ENCODE measurements at places on chromosomes 6 and 20. TPM values are rescaled to one million over a fixed set of nuclear protein-coding genes. Genes with fewer than 3 reads are reported as not detected.

The LHFPL5 gene
- total RNA-seq = not detected

GRCh38 chr20:38094373-38094891, 60.9 kb downstream of the RPRD1B start:
- DNase-seq = peak; percentile 88

DNA sequence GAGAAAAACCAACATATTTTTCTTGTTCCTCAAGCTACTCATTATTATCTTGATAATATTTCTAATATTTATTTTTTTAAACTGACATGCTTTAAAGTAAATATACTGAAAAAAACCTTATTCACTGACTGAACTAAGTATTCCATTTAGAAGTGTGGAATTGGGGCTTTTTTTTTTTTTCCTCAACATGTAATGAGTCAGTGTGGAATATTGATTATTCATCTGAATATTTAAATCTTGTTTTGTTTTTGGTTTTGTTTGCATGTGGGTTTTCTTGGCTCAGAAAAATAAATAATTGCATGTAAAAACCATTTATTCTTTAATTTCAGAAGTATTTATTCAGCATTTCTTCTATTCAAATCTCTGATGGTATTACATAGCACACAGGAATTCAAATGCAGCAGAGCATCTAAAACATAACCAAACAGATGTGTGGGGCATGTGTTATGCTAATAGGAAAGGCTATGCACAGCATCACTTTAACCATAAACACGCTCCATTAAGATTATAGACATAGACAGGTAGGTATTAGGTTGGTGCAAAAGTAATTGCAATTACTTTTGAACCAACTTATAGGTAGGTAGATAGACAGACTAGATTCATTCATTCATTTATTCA, 166.5 kb downstream of the PLCB1 start:
- no peak for DNase-seq

DNA sequence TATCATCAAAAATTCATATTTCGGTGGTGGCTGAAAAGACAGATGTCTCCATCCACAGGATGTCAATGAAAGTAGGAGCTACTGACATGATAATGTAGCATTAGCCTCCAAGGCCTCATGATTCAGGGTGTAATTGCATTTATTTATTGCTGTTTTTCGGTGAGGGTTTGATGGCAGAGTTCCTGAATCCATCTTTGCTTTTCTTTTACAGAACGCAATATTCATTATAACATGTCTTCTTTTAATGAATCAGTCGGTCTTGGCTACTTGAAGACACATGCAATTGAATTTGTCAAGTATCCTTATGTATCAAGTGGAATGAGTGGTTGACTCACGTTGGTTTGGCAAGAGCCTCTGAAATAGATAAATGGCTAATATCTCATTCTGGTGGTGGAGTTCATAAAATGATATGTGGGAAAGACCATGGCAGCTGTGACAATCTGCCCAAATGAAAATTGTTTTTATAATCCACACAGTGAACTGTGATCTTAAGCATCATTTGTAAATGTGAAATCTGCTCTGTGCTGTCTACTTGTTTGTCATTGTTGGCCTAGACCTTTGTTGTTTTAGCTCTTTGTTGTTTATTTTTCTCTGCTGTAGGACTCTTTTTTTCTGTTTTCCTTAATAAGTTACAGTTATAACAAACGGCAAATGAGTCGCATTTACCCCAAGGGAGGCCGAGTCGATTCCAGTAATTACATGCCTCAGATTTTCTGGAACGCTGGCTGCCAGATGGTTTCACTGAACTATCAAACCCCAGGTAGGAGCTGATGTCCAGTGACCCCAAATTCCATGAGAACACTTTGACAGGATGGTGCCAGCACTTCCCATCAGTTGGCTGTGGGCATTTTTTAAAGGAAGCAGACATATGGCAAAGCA, 105.7 kb upstream of the LAMP5 start:
- DNase-seq = peak; percentile 59

All from RPMI7951 (cell line).